ENCODE measurements at places on chromosomes 2 and 18. TPM values are rescaled to one million over a fixed set of nuclear protein-coding genes. Genes with fewer than 3 reads are reported as not detected.

MCFD2 gene
- 38.6 TPM for total RNA-seq

SERPINB12 gene
- total RNA-seq, result not detected

C2orf81 gene
- total RNA-seq, result 5.8 TPM

OSBPL6 gene
- total RNA-seq, result 0.08 TPM

LRRTM4 gene
- not detected for total RNA-seq

HOXD4 gene
- not detected for total RNA-seq
